ENCODE measurements at places on chromosomes 7 and 10.

DNA sequence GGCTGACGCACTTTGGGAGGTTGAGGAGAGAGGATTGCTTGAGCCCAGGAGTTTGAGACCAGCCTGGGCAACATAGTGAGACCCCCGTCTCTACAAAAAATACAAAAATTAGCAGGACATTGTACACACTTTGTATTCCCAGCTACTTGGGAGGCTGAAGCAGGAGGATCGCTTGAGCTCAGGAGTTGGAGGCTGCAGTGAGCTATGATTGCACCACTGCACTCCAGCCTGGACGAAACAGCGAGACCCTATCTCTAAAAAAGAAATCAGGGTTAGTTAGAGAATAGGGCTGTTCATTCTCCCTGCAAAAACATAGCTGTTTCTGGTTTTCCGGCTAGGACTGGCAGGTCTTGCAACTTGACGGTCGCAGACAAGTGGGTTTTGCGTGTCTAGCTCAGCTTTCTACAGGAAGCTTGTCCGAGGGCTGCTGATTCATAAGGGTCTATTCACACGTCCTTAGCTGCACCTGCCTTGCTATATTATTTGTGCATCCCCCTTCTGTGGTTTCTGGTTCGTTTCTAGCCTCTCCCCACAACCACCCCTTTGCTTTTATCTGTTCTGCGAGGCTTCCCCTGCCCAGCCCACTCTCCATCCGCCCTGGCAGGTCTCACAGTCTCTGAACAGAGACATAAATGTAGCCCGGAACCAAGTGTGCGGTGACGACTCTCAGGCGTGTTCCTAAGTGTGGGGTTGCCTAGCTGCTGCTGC lies 10.7 kb downstream of the AMZ1 start:
- no peak for DNase-seq

DNA sequence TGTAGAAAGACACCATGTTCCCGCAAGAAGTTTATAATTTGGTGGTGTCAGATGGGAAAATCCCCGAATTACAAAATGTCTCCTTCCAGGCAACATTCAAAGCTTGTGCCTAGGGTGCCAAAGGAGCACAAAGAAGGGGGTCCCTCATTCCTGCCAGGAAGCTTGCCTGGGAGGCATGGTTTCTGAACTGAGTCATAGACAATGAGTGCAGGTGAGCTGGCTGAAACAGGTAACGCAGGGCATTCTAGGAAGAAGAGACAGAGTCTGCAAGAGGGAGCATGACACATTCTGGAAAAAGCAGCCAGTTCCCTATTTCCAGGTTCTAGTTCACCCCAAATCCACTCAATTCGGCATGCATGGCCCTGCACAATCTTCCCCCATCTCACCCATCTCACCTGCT lies 11.9 kb upstream of the CALU start:
- DNase-seq, result no peak

- DNase-seq, result no peak
Measured at GRCh38 chr10:110829721-110830410, 41.9 kb upstream of the PDCD4 start.

GRCh38 chr10:52814506-52814905 lies 41.9 kb upstream of the MBL2 start:
- no peak for DNase-seq

DNA sequence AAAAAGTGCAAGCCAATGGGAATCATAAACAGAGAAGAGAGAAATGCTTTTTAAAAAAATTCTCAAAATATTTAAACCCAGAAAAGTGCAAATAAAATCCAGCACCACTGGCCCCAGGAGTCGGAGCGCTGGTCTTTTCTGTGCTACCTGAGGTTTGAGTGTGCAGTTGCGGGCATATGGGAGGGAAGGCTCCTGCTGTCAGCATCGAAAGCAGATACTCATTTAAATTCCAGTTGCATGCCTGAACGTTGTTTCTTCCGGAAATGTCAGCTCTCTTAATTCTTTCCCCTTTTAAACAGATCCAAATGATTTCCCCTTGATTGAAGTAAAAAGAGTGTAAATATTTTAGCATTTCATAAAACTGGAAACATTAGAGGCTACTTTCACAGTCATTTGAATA lies 240.5 kb upstream of the GPR26 start:
- no peak for DNase-seq

DNA sequence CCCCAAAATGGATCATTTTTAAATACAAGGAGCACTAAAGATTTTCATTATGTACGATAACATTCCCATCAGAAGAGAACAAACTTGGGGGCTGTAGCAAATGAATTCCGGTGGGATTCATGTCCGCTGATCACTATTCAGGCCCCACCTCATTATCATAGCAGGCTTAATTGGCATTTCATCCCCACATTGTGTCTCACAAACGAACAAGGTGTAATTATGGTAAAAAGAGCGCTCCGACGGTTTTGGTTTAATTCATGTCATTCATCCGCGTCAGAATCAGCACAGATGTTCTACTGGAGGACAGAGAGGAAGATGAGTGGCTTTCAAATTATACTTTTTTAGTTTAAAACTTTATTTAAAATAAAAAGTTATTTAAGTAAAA lies 124.7 kb downstream of the MAD1L1 start:
- no peak for DNase-seq

DNA sequence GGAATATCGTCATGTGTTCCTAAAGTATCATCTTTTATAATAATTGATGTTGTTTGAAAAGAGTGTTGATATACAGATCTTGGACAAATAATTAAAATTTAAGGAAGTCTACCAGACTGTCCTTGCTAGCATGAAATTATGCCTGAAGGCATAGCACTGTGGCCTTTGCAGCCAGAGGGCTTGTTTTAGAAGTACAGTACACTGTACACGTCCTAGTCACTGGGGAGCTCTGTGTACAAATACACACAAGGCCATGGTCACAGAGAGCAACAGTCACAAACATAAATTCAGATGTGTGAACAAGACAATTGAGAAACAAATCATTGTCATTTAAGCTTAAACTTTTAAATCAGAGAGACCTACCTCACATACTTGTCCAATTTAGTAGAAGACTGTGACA lies 133.0 kb downstream of the KIAA1217 start:
- no peak for DNase-seq

DNA sequence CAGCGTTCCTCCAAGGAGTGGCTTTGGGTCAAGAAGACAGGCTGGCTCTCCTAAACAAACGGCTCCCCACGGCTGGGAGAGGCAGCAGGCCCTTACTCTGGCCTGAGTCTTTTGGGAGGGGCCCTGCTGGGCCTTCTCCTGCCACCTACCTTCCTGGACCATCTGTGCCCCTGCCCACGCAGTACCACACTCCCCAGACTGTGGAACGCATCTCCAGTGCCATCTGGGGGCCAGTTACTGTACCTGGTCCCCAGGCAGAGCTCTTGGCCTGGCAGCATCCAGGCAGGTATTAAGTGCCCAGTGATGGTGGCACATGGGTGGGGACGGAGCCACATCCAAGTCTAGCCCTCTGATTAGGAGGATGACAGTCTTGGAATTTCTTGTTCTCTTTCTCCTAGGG lies 14.4 kb downstream of the ALKBH4 start:
- no peak for DNase-seq

DNA sequence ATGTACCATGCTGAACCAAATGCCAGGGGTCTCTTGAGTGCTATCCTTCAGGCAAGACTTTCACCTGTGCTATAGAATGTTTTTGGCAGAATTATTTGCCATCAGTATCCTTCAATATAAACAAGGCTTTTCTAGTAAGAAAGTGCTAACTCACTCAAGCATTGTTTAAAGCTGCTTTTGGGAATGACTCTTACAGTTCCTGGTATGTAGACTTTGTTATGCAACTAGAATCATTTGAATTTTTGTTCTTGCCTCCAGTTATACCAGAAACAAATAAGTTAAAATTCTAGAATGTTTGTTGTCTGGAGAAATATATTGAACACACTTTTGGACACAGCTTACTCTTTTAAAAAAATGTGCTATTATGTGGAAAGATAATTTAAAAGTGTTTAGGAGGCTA lies 39.5 kb upstream of the RTKN2 start:
- DNase-seq, result no peak

- DNase-seq, result no peak
Measured at GRCh38 chr10:116765648-116766081, 23.3 kb upstream of the HSPA12A start.

DNA sequence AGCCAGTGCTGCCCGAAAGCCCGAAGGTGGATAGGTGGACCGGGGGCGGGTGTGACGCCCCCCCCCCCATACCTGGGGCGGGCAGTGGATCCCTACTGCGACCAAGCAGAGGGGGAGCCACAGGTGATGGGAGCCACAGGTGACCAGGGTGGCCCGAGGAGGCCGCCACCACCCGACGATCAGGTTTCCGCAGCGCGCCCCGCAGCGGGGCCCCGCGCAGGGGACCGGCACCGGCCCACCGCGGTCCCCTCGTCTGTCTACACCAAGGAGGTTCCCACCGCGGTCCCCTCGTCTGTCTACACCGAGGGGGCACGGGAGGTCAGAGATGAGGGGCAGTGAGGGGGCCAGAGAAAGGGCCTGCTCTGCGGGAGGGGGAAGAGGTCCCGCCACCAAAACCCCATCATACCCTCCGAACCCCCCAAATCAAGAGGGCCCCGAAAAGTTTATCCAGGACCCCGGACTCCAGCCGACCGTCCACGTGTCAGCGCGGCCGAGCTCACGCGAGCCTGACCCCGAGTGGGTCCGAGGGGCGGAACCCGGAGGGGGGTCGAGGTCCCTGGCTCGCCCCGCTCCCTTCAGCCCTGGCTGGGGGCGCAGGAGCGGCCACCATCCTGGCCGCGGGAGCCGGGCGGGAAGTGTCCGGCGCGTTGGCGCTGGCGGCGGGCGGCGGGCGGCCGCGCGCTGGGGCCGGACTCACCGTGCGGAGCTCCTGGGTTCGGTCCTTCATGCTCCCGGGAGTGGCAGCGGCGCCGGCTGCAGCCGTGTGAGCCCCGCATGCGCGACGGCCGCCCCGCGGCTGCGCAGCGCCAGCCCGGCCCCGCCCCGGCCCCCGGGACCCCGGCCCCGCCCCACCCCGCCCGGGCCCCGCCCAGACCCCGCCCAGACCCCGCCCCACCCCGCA lies at the start of gene STX1A:
Gene STX1A, minus strand, starts transcription at position 765 of the 901 bp plus-strand sequence. Its CDS starts 38 bp downstream, at position 727.
- DNase-seq, result peak; percentile 70

DNA sequence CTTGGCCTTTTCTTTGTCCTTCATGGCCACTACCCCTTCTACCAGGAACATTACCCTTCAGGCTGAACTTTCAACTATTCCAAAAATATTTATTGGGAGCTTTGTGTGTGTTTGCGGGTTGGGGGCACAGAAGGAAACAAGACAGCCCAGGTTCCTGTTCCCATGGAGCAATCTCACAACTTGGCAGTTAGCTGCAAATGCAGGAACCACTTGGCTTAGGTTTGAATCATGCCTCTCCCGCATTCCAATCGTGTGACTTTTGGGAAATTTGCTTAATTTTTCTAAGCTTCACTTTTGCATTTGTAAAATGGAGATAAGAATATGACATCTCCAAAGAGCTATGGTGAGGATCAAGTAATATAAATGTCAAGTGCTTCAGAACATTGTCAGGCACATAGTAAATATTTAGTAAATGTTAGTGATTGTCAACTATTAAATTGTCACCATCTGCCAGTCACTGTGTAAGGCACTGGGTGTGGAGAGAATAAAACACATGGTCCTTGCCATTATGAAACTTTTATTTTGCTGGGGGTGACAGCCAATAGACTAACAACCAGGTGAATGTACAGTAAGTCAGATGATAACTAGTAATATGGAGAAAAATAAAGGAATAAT lies 277.1 kb downstream of the SNX13 start:
- peak; percentile 67 for DNase-seq

GRCh38 chr7:70557338-70557737 lies 574.6 kb upstream of the GALNT17 start:
- no peak for DNase-seq

GRCh38 chr7:99395616-99396327 lies 12.6 kb downstream of the PDAP1 start:
- DNase-seq, result no peak

GRCh38 chr10:102811346-102811745 lies 25.9 kb downstream of the CYP17A1 start:
- no peak for DNase-seq

GRCh38 chr10:117391436-117392205 lies 16.4 kb upstream of the PDZD8 start:
- DNase-seq, result peak; percentile 63

DNA sequence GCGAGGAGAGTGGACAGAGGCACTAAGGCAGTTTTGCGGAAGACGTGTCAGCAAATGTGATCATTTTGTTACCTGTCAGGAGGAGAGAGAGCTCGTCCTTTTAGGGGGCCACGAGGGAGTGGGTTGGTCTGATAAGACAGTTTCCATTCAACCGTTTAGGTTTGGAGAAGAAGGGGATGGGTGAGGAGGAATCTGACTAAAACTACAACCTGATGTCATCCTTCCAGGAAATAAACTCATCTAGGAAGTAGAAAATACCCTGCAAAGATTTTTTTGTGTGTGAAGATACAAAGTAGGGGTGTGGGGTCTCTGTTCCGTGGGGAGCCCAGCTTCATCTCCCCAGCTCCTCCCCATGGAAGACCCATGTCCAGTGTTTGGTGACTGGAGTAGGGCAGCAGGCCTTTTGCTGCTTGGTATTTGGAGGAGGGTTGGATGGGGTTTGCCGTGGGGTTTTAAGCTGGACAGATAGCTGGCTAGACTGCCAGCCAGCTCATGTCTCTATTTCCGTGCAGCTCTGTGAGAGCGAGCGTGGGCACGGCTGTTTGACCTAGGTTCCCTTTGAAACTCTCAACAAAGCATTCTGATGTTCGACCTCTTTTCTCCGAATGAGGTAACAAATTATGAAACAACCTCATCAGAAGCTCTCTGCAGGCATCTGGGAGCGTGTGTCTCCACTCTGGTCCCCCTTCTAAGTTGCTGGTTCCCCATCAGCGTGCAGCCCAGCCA lies 136.0 kb upstream of the TCF7L2 start:
- DNase-seq, result no peak

- no peak for DNase-seq
Measured at GRCh38 chr10:28012990-28013515, 14.2 kb upstream of the ODAD2 start.

GRCh38 chr10:12397941-12398340 lies 48.6 kb downstream of the CAMK1D start:
- peak; percentile 36 for DNase-seq

- peak; percentile 28 for DNase-seq
Measured at GRCh38 chr10:14602807-14603533, 171.7 kb downstream of the FAM107B start.

GRCh38 chr7:19972876-19973275 lies 199.5 kb upstream of the TMEM196 start:
- no peak for DNase-seq

DNA sequence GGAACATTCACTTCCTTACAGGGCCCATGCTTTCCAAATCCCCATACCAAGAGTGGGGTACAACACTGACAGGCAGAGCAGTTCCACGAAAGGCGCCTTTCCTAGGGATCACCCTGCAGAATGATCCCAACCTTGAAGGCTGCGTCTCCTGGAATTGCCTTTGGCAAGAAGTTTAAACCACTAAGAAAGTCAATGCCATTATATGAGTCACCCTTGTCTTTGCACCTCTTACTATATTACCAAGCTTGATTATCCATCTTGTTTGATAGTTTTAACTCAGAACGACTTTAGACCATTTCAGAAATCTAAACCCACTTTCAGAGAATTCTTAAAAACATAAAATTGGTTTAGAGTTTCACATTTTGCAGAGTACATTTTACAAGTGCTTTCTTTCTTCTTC lies 282.1 kb downstream of the ARHGAP12 start:
- DNase-seq, result no peak
